ENCODE measurements at places on chromosomes 2 and 18.

DNA sequence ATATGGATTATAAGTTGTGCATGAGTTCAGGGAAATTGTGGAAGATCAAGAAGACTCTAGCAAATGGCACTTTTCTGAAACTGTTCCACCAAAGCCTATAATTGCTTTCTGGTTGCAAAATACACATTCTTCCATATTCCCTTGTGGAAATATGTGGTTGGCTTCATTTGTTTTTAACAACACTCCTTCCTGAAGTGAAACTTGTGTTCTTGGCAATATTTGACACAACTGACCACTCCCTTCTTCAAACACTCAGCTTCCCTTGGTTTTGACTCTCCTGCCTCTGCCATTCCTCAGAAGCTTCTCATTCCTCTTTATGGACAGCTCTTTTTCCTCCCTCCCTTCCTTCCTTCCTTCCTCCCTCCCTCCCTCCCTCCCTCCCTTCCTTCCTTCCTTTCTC lies 192.3 kb downstream of the PMAIP1 start:
- no peak for DNase-seq

DNA sequence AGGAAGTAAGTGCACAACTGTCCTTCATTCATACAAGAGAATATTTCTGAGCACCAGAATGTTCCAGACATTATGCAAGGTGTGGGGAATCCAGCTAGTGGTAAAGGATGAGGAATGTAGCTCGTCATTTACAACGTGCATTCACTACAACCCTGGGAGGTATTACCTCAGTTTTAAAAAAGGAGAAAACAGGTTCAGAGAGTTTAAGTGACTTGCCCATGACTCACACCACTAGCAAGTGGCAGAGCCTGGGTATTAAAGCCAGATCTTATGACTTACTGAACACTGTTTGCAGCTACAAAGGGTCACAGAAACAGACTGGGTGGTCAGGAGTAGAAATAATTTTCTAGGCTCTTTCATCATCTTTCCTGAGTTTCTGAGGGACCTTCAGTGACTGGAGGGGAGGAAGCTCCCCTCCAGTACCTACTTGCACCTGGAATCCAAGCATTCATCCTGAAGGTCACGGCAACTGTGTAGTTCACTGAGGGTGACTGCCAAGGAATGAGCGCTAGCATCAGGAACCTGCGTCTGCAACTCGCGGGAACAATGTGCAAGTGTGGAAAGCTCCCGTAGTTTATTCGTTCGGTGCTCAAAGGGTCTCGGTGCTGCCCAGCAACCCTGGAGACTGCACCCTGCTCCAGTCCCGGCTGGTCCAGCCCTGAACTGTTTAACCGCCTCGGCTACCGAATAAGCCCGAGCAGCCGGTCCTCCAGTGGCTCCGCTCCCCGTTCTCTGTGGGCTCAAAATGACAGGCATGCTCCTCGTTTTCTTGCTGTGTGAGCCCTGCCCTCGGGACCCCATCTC lies 647 bp downstream of the CCDC121 start:
- no peak for DNase-seq

GRCh38 chr2:70870790-70871189 lies 35.2 kb upstream of the CD207 start:
- no peak for DNase-seq

DNA sequence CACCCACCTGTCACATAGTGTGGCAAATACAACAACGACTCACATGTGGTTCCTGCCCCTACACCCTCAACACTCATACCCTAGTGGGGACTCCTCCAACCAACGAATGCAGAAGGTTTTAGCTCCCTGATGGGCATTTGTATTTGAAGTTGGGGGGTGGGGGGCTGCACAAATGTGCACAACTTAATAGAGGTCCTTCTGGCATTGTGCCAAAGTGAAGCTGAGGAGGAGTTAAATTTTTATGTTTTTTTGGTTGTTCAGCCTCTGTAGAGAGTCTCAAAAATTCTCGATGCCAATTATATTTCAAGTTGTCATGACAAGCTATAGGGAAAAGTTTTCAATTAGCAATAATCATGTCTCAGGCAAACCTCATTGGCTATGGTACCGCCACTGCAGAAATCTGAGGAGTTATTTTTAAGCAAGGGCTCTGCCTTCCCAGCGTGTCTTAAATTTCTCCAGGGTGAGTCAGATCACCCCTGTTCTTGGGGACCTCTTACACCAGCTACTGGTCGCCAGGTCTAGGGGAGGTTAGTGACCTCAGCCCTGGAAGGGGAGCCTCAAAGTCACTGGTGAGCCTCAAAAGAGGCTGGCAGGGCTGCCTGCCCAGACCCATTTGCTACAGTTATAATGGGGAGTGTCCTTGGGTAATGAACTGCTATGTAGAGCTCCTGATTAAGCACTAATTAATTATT lies 102.7 kb upstream of the TAF1B start:
- no peak for DNase-seq

DNA sequence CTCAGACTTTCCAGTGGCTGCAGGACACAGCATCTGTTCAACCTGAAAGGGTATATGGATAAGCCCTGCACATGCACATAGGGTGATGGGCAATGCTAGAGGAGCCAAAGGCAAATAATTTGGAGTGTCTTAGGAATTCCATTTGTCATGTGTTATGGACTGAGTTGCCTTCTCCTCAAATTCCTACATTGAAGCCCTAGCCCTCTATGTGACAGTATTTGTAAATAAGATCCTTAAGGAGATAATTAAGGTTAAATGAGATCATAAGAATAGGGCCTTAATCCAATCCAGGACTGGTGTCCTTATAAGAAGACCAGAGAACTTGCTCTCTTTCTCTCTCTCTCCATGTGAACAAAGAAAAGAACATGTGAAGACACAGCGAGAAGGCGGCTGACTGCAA lies 42.9 kb upstream of the CREG2 start:
- no peak for DNase-seq

- no peak for DNase-seq
These were observed 769 bp downstream of the FAM110C start for GRCh38 chr2:45342-46130.

GRCh38 chr2:41930807-41931566 lies 116.8 kb upstream of the PKDCC start:
- no peak for DNase-seq

DNA sequence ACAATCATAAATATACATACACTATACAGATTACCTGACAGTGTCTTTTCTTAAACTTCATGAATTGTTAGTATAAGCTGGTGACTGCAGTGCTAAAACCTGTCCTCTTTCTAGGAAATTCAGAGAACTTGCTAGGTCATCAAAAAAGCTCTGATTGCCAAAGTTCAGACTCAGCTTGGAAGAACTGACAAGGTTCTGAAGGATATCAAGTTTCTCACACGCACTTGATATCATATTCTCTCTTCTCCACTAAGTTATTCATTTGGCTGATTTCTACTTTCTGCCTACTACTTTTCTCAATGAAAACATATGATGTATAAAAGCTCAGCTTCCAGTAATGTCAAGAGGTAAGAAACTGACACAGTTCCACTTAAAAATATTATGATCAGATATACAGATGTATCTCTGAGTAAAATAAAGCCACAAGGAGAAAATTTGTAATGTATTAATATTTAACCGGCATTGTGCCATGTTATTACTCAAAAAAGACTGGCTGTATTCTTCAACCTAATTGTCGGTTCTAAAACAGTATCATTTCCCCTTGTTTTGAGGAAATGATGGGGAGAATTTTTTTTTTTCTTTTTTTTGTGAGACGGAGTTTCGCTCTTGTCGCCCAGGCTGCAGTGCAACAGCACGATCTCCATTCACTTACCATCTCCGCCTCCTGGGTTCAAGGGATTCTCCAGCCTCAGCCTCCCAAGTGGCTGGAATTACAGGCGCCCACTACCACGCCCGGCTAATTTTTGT lies 2.4 kb downstream of the OSBPL1A start:
- DNase-seq: no peak

DNA sequence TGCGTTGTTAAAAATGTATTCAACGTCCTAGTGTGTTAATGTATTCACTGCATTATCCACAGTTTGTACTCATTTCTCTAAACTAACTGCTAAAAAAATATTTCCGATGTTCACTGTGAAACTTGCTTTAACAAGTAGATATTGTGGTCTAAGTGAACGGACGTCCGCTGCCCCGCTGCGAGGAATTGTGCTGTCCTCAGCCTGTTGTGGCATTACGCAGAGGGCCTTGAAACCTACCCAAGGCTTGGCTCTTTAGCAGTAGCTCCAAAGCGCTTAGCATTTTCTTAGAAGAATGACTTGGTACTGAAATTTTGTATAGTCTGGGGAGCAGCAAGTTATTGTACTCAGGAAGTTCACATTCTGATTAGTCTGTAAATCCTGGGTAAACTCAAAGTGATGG lies 136.5 kb upstream of the SP5 start:
- no peak for DNase-seq

- DNase-seq: no peak
These were observed 38.1 kb upstream of the STAT1 start for GRCh38 chr2:191051825-191052778.

DNA sequence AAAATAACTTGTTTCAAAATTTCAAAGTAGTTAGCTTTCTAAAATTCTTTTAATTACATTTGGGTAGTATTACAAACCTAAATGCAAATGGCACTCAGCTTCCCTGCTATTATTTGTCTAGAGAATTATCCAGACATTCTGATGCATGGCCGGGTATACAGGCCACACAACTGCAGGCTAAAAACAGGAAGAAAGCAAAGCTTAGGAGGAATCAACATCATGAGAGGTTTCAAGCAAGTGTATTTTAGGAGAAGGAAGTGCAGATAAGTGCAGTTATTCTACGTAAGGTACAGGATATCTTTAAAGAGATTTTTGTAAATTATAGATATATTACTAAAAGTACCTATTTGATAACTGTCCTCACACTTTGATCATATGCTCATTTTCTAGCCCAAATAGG lies 46.8 kb upstream of the RNU4ATAC start:
- DNase-seq: no peak

GRCh38 chr2:9975805-9976447 lies 24.4 kb downstream of the GRHL1 start:
- DNase-seq: no peak

- no peak for DNase-seq
These were observed 88.7 kb downstream of the ADD2 start for GRCh38 chr2:70679259-70679658.

- DNase-seq: no peak
These were observed 76.9 kb upstream of the PMAIP1 start for GRCh38 chr18:59822612-59823550.

- DNase-seq: no peak
These were observed 196.1 kb upstream of the ID2 start for GRCh38 chr2:8485736-8486135.

GRCh38 chr2:163077241-163077640 lies 238.7 kb upstream of the KCNH7 start:
- no peak for DNase-seq

- DNase-seq: no peak
These were observed 27.9 kb upstream of the GREB1 start for GRCh38 chr2:11505652-11506610.

DNA sequence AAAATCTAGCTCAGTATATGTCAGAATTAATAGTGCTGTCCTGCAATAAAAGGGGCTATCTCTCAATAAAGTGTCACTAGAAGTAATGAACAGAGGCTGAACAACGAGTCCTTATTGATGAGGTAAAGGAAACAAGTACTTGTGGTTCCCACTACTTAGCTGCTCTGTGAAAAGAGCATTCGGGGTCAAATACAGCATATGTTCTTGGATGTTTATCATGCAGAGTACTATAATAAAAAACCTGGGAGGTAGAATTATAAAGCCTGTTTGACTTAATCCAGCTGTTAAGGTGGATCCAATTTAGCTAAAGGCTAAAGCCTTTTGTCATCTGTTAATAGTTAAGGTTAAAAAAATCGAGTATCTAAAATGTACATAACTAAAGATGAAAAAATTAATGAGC lies 32.4 kb downstream of the SLC35F5 start:
- DNase-seq: no peak

GRCh38 chr2:176126929-176127773 lies 2.4 kb upstream of the HOXD8 start:
- peak; percentile 63 for DNase-seq

DNA sequence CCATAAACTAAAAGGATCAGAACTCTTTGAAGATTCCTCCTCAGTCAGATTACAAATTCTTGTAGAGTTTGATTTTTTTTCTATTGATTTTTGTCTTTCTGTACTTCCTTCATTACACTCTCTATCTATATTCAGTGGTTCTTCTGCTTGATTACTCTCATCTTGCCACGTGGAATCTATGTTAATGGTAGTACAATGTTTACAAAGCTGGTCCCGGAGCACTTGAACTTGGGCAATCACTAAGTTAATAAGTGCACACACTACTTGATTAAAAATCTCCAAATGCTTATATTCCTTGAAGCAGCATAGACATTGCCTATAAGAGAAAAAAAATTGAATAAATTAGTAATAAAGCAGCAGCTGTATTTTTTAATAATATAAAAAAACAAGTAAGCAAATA lies 65.1 kb downstream of the USP34 start:
- DNase-seq: no peak

DNA sequence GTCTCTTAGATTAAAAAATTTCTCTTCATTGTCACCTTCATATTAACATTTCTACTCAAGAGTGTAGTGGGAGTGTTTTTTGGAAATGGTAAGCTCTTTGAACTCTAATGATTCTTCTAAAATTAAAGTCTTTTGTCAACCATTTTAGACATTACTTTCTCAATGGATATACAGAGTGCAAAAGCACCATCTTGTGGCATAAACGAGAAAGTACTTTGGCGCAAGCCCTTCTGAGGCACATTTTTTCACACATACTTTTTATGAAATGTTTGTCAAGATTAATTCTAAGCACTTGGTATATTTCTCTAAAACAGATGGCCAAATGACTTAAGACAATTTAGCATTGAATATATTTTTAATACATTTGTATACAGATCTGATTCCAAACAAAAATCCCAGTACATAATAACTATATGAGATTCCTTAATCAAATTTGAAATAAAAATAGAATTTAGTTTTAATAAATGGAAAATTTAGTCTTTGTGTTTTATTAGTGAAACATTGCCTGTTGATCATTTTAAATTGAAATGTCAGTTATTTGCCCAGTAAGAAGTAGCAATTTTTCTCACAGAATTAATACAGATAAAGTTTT lies 63.3 kb upstream of the GALNT5 start:
- no peak for DNase-seq

GRCh38 chr2:71679491-71679890 lies 226.1 kb downstream of the DYSF start:
- no peak for DNase-seq

DNA sequence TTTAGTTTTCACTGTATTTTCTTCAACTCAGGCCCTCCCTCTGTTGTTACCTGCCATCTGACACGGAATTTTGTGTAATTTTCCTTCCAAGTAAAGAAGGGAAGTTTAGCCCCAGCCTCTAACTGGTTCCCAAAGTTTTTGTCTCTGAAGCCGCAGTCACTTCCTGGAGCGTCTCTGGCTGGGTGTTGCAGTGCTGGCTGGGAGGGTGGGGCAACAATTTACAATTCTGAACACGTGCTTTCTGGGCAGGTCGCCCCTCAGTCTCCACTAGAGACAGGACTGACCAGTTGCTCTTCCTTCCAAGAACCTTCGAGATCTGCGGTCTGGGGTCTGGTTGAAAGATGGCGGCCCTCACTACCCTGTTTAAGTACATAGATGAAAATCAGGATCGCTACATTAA lies 3.5 kb downstream of the CNDP2 start:
- DNase-seq: peak; percentile 34

GRCh38 chr18:390741-391478 lies 109.6 kb downstream of the COLEC12 start:
- DNase-seq: no peak

- no peak for DNase-seq
These were observed 38.9 kb downstream of the PMAIP1 start for GRCh38 chr18:59938676-59939075.

All from activated CD4-positive, alpha-beta T cell treated with anti-CD3 and anti-CD28 coated beads, Interleukin-2, amount 50 U/mL, for 4 hours (primary cell).